Inflammatory macrophage treated with lipopolysaccharide for 1 hour (primary cell): ENCODE measurements at places on chromosomes 3 and 15.

GRCh38 chr3:53361852-53362251 is 14.5 kb upstream of the DCP1A start:
- no peak for DNase-seq

DNA sequence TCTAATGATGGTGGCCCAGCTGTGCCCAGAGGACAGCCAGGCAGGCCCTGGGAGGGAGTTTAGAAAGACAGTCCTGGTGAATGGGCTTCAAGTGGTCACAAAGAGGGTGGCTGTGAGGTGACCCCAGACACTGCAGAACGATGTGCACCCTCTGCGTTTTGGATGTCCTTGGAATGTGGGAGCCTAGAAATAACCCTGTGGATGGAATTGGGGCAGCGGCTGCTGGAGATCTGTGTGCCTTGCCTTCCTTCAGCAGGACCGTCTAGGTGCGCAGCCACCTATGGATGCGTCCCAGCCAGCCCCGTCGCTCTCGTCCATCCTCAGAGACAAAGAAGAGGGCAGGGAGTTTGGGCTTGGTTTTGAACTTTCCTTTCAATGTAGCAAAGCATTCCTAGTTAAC is 46.5 kb downstream of the KLHL25 start:
- no peak for DNase-seq

- DNase-seq = no peak
Measured at GRCh38 chr3:94875149-94875548, 812.3 kb downstream of the NSUN3 start.

GRCh38 chr15:65818927-65819562 is 27.0 kb upstream of the DENND4A start:
- peak; percentile 84 for DNase-seq

DNA sequence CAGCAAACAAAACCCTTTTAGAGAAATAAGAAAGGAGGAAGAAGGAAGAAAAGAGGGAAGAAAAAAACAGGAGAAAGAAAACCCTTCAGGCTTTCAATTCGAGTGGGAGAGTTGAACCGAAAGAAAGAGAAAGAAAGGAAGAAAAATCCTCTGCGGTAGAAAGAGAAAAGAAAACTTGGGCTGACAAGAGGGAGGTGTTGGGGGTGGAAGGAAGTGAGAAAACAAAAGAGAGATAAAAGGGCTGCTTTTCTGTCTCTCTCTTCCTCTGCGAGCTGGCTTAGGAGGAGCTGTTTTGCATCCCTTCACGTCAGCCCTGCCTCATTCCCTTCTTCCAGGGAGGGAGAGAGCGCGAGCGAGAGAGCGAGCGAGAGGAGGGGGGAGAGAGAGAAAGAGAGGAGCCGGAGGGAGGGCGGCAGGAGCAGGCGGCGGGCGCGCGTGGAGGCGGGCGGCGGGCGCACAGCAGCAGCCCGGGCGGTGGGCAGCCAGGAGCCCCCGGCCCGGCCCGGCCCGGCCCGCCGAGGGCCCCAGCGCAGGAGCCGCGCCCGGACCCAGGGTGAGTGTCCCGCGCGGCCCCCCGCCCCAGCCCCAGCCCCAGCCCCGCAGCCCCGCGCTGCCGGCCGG is at the start of gene ZNF710:
TSS of gene ZNF710 (plus strand) at position 263 of the 621 bp plus-strand sequence. CDS start 65,814 bp downstream, outside the sequence.
- no peak for DNase-seq

DNA sequence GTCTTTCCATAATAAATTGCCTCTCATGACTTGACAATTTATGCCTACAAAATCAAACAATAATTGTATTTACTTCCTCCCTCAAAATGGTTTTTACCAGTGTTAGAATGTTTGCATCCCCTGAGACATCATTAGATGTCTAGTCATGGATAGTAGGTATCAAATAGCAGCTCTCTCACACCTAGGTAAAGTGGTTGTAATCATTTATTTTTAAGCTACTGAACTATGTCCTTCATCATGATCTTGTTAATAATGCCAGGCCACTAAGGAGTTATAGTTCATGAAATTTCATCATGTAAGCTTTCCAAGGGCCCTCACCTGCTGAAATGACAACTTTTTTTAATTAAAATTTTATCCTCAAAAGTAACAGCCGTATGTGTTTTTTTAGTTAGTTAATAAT is 134.1 kb downstream of the ARPP21 start:
- DNase-seq = no peak

GRCh38 chr3:124942613-124943012 is 8.1 kb upstream of the MUC13 start:
- no peak for DNase-seq

- DNase-seq = peak; percentile 87
Measured at GRCh38 chr3:59212128-59212779, 162.4 kb upstream of the CFAP20DC start.

GRCh38 chr3:104291878-104292277 is 1074.8 kb upstream of the ALCAM start:
- no peak for DNase-seq

- DNase-seq = no peak
Measured at GRCh38 chr3:159853506-159853864, 135.2 kb upstream of the IL12A start.
